ENCODE measurements at places on chromosomes 12 and 14.

DNA sequence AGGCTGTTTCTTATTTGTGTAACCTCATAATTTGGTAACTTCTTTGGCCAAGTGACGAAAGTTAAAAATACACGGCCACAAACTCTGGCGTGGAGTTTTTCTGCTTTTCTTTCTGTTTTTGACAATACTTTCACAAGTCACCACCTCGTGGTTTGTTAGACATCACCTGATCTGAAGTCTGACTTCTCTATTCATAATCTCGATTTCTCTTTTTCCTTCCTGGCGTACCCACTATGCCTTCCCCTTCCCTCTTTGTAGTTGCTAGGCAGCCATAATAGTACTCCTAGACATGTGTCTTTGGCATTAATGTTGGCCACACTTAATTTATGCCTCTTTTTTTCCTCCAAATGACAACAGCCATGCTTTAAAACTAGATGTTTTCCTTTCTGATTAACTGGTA, 97.6 kb downstream of the POLR3B start:
- DNase-seq: no peak

DNA sequence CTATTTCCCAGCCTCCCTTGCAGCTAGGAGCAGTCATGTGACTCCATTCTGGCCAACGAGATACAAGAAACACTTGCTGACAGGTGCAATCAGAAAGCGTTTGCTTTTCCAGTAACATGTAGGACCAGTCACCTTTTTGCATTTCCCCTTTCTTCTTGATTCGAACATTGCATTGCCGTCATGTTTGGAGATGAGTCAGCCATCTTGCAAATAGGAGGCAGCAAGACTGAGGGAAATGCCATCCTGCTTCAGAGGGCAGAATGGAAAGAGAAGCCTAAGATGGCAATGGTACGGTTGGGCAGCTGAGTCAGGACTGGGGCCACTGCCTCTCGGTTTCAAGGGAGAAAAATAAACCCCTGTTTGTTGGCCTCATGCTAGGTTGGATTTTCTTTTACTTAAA, 34.5 kb upstream of the GPR132 start:
- no peak for DNase-seq

GRCh38 chr12:55820679-55821078, 2.8 kb downstream of the ORMDL2 start:
- no peak for DNase-seq

DNA sequence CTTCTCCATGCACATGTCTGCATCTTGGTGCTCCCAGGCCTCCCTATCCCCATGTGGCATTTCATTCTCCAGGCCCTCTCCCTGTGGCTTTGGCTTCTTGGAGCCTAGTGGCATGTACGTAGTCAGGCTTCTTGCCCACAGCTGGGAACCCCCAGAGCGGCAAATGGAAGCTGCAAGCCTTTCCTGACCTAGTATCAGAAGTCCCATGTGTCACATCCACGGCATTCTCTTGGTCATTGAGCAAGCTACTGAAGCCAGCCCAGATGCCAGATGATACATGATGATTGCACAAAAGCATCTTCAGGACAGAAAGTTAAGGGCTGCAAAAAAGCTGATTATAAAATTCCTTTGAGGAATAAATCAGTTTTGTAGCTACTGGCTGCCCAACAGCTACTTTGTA, 154.9 kb downstream of the PELI2 start:
- no peak for DNase-seq

DNA sequence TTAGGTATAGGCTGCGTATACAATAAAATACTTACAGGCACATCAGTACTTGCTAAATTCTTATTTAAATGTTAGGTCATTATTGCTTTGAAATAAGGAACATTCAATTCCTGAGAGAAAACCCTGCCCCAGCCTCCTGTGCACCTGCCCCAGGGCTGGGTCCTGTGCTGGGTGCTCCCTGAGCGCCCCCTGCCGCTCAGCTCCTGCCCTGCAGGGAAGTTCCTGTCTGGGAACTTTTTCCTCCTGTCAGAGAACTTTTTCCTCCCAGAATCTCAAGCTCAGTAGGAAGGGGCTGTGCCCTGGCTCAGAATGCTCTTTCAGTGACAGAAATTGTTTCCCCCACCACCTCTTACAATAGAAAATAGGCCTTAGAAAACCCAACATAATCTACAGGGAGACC, 751.1 kb downstream of the TMEM121 start:
- DNase-seq: no peak

DNA sequence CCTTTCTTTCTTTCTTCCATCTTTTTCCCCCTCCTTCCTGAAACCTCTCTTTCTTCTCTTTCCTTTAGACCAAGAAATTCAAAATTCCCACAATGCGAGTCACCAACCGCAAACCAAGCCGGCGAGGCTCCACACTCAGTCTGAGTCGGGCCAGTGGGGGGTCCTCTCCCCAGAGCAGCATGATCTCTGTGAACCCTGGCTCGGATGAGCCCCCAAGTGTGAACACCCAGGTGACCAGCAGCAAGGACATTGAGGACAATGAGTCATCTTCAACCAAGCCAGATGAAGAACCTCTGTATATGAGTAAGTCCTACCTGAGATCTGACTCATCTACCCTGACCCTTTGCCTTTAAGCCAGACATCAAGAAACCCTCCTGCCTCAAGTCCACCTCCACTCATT, 88.6 kb upstream of the TMEM233 start:
- DNase-seq: no peak

GRCh38 chr14:22976620-22977433, 5.5 kb downstream of the AJUBA start:
- DNase-seq: peak; percentile 98

- DNase-seq: peak; percentile 20
Observed at GRCh38 chr14:97027256-97027999, 230.2 kb downstream of the VRK1 start.

DNA sequence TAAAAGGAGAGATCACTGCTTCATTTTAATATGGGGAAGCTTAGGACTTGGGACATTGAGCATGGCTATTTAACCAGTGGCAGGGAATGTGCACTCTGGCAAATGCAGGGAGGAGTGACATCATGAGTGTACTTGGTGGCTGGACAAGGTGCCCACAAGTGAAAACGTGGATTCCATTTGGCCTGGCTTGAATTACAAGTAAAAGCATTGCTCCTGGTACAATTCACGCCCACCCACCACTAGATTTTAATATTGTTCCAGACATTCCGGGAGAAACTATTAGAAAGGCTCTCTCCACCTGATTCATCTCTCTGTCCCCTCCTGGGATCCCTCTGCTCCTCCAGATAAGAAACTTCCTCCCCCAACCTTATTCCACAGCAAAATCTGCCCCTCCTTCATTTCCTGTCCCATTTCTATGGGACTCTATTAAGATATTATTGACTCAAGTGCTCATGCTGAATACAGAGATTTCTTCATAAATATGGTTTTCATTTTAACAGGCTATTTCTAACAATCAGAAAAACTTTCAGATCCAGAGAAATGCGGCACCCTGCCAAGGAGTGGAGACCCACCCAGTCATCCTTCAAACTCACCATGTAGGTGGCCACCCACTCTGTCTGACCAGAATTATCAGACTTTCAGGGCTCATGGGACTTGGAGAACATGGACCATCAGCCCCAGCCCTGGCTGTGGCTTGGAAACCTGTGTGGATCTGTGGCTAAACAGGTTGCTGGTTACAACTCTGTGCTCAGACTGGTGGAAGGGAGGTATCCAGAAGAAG, 43.2 kb downstream of the SSPN start:
- no peak for DNase-seq

DNA sequence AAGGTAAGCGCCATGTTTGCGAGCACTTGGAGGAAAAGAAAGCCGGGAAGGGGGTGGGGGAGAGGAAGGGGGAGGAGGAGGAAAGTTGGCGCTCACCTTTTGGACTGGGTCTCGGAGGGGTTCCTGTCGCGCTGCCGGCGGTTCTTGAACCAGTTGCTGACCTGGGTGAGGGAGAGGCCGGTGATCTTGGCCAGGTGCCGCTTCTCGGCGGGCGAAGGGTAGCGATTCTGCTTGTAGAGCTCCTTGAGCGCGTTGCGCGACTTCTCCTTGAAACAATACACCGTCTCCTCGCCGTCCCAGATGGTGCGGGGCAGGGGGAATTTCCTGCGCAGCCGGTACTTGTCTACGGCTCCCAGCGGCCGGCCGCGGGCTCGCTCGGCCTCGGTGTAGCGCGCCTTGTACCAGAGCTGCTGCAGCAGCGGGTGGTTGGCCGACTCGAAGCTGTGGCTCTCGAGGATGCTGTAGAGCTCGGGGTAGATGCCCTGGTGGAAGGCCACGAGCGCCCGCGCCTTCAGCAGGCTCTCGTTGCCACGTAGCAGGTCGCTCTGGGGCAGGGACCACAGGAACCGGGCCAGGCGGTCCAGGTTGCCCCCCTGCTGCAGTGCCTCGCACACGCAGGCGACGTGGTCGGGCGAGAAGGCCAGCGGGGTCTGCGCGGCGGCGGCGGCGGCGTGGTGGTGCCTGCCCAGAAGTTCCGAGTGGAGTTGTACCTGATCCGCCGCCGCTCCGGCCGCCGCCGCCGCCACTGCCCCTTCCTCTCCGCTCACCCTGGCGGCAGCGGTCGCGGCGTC, 840 bp downstream of the SIX4 start:
- peak; percentile 69 for DNase-seq

DNA sequence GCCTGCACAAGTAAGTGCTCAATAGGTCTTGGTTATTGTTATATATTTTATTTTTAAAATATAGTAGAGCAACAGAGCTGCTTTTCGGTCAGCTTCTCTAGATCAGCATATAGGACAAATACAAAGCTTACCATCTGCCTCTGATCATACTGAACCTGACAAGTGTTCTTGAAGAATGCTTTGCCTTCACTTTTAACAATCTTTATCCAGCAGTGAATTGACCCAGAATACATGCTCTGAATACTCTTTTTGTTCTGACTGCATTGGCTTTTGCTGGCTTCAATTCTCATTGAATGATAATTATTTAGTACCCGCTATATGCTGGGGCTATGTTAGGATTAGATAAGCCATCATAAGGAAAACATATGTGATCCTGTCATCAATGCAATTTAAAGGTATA, 137.8 kb downstream of the DHRS2 start:
- no peak for DNase-seq

- peak; percentile 70 for DNase-seq
Observed at GRCh38 chr12:26768611-26769603, 64.1 kb downstream of the ITPR2 start.

GRCh38 chr14:103137689-103138300, 14.5 kb downstream of the TNFAIP2 start:
- no peak for DNase-seq

GRCh38 chr12:19223018-19223417, 93.5 kb downstream of the PLEKHA5 start:
- peak; percentile 22 for DNase-seq

DNA sequence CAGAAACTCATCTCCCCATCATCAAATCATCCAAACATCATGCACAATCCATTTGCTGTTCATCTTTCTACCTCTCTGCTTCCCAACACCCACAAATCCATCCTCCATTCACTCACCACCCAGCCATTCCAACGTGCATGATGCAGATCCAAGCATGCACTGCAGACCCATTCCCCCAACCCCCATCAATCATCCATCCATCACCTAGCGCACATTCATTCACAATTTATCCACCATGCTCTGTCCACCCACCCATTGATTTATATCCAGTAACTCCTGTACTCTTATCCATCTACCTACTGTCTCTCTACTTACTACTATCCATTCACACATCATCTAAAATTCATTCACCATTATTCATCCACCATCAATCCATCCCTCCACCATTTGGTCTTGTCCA, 4.0 kb upstream of the AMN start:
- no peak for DNase-seq

- no peak for DNase-seq
Observed at GRCh38 chr14:96154900-96155299, 49.7 kb upstream of the BDKRB2 start.

- no peak for DNase-seq
Observed at GRCh38 chr12:93902736-93903562, 225.8 kb downstream of the CRADD start.

GRCh38 chr12:46100551-46101484, 110.4 kb upstream of the SCAF11 start:
- no peak for DNase-seq

DNA sequence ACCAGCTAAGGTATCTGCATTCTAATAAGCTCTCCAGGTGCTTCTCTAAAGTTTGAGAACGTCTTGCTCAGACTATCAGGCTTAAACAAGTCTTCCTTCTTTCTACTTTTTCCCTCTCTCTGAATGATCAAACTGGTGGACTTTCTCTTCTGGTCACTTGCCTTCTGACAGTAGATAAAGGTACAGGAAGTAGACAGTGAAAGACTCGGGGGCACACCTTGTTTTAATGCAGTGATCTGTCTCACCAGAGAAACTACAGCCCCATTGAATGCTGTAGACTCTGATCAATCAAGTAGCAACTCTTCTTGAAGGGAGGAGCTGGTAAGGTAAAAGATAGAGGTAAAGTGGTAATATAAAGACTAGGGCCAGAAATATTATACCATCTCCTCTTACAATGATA, 48.1 kb upstream of the ATXN7L3B start:
- no peak for DNase-seq

DNA sequence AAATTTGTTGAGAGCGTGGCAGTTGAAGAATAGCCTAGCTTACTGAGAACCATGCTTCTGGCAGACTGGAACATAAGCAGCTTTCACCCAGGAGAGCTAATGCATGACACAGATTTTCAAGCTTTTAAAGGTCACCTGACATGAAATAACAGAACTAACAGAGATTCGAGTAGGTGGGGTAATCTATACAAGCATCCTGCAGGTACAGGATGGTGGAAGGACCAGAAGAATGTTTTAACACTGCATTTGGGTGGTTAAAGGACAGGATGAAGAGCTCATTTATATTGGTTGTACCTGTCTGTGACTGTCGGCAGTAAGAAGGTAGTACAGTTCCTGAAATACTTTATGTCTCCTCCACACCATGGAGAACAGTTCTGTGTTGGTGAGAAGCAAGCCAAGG, 8.9 kb downstream of the PELI2 start:
- DNase-seq: no peak

GRCh38 chr12:120399531-120399930, 30.6 kb upstream of the MSI1 start:
- DNase-seq: no peak

DNA sequence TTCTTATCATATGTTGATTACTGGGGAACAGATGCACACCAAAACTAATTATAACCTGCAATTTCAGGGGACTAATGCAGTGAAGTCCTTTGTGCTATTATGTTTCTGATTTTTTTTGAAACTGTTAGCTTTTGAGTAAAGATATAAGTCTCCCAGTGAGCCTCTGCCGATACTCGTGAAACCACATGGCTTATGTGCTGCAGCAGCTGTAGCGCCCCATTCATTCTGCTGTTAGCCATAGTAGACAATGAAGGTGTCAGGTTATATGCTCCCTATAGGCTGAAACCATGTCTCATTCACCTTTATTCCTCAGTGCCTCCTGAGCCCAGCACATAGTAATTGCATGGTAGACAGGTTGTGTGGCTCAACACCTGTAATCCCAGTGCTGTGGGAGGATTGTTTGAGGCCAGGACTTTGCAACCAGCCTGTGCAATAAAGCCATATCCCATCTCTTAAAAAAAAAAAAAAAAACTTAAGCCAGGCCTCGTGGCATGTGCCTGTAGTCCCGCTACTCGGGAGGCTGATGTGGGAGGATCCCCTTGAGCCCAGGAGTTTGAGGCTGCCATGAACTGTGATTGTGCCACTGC, 25.0 kb downstream of the GOLGA5 start:
- no peak for DNase-seq

Measured in NCI-H526 (cell line).